Motor neuron (in vitro differentiated cells): ENCODE measurements at places on chromosomes 6 and 20.

DNA sequence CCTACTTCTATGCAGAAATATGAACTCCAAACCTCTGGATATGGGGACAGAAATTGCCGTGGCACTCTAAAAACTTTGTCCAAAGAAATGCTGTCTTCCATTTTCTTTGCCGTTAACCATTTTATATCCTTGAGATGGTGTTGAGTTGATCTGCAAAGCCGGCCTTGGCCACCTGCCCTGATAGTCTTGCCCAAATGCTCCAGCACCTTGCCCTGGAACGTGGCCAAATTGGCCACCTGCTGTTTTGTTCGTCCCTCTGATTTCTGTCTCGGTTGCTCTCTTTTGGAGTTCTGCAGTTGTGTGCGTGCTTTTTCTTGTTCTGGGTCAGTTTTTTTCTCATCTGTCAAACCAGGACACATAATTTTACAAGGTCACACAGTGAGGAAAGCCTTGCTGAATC lies 239.7 kb upstream of the GMDS start:
- ATAC-seq: no peak

DNA sequence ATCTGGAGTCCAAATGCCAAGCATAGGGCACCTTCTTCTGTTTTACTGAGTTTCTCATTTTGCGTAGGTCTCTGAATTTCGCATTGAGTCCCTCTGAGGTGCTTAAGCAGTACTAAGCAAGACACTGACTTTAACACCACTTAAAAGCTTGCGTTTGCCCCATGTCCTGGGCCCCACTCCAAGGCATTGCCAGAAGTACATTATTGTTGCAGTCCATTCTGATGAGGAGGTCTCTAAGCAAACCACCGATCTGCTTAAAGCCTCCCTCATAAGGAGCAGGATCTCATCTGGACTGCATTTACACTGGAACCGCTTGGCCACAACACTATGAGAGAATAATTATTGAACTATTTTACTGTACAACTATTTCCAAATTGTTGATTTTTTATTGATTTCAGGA lies 16.3 kb downstream of the BMP2 start:
- ATAC-seq: peak; percentile 9

DNA sequence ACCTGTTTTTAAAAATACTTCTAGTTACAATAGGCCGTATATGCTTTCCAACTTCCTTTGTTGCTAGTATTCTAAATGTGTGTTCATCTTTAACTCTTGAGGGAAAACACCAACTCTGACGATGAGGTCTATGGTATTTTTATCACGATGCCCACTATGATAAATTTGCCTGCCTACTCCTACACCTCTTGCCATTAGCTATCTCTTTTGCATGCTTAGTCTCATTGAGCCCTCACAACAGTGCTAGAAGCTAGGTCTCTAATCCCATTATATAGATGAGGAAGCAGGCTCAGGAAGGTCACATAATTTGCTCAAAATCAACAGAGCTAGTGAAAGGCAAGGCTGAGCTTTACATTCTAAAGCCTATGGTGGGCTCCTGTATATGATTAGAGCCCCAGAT lies 13.2 kb downstream of the AAR2 start:
- ATAC-seq: no peak

DNA sequence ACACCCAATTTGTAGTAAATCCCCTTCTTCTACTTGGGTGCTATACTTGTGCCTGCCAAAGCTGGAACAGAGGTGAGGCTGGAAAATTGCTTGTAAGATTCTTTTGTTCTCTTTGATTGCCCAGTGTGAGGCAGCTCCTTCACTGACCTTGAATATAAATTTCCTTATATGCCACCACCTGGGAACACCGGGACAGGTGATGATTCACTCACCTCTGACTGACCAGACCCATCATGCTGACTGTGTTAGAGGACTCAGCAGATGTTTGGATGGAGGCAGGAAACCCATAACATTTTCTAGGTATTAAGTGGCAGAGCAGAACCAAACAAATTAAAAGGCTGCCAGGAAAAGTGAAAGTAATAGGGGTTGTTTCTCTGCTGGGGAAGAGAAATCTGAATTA lies 120.9 kb downstream of the GRM1 start:
- ATAC-seq: no peak

- no peak for ATAC-seq
These were observed 2.5 kb downstream of the SMIM13 start for GRCh38 chr6:11096109-11096508.

DNA sequence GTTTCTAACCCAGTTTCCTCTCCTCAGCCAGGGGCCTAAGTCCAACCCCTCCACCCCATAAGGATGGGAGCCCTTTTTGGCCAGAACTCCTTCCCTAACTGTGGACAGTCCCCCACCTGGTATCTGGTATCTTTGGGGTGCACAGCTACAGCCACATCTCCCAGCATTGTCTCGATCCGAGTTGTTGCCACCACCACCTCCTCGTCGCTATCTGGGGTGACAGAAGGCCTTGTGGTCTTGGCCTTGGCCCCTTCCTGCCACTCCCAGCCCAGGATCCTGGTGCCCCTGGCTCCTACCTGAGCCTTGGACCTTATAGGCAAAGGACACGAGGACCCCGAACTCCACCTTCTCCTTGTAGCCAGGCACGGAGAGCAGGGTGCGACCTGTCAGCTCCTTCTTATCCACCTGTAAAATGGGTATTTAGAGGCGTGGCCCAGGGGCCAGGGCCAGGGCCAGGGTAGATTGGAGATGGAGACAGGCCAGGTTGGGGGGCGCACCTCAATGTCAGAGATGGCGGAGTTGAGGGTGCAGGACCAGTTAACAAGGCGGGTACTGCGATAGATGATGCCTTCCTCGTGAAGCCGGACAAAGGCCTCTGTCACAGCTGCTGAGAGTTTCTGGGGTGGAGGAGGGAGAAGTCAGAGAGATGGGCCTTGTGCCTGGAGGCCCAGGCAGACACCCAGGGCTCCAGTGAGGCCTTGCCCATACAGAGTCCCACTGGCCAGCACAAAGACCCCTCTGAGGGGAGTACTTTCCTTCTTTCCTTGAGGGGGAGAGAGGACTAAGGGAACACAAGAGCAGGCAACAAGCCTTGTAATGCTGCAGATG lies 7.2 kb upstream of the VWA7 start:
- no peak for ATAC-seq

GRCh38 chr6:36360241-36361054 lies 23.8 kb upstream of the BNIP5 start:
- ATAC-seq: peak; percentile 89

DNA sequence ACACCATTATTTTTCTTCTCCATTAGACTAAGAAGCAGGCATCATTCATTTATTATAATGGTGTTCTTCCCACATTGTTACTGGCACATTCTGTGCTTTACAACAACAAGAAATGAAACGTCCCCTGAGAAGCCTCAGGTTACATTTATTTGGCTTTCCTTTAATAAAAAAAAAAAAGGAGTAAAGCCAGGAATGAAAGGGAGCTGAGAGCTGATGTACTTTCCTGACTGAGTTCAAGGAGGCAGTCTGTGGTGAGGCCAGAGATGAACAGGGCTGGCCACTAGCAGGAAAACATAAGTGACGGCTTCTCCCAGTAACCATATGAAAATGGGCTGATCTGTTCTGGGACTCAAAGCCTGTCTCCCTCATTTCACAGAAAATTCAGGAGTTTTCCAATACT lies 742.1 kb downstream of the MAFB start:
- no peak for ATAC-seq

DNA sequence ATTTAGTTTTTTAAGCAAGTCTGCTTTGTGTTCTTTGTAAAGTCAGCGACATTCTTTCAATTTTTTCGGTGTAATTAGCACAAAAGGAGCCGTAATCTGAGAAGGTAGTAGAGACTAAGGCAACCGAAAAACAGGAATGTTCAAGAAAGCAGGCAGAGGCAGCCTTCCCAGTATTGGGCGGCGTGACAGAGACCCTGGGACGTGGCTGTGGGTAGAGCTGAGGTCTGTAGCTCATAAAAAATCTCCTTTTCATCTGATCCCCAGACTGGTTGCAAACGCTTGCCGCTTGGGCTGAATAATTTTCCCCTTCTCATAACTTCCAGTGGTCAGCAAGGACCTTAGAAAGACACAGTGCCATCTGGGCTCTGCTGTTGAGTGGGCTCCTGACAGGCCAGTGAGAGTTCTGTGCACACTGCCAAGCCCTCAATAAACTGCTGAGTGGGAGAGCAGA lies 30.8 kb downstream of the GNAS start:
- peak; percentile 76 for ATAC-seq

DNA sequence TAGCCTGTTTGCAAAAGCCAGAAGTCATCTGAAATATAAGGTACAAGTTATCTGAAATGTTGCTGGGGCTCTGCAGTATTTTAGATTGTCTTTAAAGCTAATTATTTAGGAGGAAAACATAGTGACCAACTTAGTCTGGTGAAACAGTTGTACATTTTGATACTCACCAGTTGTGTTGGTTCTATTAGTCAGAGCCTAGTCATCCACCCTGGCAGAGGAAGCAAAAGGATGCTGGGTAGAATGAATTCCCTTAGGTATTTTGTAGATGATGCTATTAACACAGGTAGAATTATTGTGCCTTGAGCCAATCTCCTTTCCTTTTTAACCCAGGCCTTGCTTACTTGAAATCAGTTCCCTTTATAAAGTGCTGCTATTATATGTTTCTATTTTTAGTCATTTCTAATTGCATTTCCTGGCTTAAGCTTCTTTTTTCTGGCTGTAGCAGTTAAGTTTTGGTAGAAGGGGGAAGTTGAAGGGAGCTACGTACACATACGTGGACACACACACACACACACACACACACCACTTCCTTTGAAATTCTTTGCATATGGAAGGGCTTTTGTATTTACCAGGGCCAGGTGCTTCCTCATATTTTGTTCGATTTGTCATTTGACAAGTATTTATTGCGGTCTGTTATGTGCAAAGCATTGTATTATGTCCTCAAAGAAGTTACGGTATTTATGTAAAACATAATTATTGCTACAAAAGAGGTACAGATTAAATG lies 82.4 kb downstream of the RTN4IP1 start:
- ATAC-seq: no peak

DNA sequence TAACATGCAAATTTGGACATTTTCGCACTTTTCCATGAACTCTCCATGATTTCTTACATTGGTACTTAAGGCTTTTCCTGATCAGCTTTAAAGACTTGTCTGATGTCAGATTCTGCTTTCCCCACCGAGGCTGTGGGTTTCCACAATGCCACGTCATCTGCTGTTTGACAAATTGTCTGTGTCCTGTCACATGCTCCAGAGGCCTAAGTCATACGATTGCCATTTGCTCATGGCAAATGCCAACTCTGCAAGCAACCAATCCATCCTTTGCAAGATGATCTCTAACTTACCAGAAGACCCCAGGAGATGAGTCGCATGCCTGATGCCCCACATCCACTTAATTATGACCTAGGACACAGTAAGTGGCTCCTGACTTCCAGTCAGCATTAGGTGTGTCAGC lies 556.5 kb downstream of the BMP2 start:
- ATAC-seq: peak; percentile 79

- no peak for ATAC-seq
These were observed 6.9 kb upstream of the CTNNBL1 start for GRCh38 chr20:37686762-37687477.

DNA sequence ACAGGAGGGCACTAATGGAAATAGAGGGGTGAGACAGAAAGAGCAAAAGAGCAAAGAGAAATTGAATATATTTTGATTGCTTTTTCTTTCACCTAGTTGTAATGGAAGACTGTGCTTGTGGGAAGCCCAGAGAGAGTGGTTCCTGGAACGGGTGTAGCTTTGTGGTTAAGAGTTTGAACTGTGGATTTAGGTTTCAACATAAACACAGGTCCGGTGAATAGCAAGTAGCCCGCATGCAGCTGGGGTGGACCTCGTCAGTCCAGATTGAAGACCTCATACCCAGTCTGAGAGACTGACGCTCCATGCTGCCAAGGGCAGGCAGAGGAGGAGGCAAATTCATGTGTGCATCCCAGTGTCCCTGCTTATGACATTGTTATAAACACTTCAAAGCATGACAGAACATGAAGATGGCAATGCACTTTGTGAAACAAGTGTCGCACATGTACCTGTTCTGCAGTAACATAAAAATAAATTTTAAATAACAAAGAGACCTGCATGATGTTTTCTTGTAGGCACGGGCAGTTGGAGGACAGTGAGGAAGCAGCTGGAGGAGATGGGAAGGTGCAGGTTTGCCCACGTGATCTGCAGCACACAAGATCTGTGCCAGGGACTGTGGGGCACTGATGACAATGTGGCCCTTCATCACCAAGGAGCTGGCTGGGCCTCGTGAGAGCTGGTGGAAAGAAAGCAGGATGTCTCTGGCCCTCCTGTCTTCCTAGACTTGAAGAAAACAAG lies 220.5 kb upstream of the SSTR4 start:
- ATAC-seq: no peak

DNA sequence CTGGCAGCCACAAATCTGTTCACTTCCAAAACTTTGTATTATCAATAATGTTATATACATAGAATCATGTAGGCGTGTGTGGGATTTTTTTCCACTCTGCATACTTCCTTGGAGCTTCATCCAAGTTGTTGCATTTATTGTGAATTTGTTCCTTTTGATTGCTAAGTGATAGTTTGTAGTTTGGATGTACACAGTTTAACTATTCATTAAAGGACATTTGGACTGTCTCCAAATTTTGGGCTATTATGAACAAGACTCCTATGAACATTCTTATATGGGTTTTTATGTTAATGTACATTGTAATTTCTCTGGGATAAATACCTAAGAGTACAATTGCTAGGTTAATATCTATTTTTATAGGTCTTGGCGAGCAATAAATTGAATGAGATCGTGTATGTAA lies 36.2 kb upstream of the GCNT2 start:
- ATAC-seq: peak; percentile 58

DNA sequence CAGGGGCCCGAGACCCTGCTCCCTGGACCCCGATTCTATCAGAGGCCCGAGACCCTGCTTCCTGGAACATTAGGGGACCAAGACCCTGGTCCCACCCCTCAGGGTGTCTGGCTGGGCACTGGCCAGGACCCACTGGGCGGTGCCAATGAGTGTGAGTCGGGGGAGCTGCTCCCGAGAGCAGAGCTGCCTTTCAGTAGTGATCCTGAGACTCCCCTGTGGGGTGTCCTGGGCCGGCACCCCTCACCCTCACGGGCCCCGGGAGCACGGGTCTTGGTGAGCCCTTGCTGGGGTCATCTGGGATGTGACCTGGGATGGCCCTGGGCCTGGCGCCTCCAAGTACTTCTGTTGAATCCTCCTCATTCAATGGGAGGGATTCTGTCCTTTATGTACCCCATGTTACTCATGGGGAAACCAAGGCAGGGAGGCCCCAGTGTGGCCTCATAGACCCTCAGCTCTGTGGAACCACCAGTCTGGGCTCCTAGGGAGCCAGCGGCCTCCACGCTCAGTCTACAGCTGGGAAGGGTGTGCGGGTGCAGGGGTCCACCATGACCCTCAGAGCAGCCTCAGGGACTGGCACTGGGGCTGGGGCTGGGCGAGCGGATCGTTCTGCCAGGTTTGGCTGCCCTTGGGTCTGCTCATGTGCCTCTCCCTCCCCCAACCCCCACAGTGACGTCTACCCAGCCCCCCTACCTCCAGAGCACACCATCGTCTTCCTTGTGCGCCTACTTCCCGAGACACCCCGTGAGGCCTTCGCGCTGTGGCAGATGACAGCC lies 25.6 kb downstream of the COL20A1 start:
- ATAC-seq: no peak
